Effector memory CD4-positive, alpha-beta T cell (primary cell): ENCODE measurements at places on chromosomes 11 and 22.
A peak's percentile ranks its signal among the peaks of the same experiment; 100 is the strongest.

- no peaks in the 10 kb centered on the region for H3K4me1 ChIP-seq
- no peak overlapping the region for H3K4me3 ChIP-seq
- H3K36me3 ChIP-seq = no peaks in the 10 kb centered on the region
- no peak overlapping the region for H3K27ac ChIP-seq
These were observed 8.7 kb downstream of the SBF2 start for GRCh38 chr11:10285148-10285802.

DNA sequence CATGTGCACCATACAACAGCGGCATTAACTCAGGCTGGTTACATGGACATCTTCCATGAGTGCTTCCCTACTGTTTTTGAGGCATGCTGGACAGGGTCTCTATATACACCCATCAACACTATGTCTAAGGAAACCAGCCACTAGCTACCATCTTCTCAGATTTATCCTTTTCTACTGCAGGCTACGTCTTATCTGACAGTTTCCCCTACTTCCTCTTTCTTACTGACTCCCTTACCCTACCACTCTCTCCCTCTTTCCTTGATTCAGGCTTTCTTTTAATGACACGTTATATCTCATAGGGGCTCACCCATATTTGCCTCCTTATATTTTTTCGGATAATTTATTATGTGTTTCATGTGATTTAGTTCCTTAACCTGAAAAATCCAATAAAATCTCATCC is 41.8 kb downstream of the DDI1 start:
- H3K4me1 ChIP-seq = no peaks in the 10 kb centered on the region
- H3K4me3 ChIP-seq = no peak overlapping the region
- no peak for DNase-seq
- H3K27me3 ChIP-seq = no peaks in the 10 kb centered on the region
- H3K36me3 ChIP-seq = no peaks in the 10 kb centered on the region

DNA sequence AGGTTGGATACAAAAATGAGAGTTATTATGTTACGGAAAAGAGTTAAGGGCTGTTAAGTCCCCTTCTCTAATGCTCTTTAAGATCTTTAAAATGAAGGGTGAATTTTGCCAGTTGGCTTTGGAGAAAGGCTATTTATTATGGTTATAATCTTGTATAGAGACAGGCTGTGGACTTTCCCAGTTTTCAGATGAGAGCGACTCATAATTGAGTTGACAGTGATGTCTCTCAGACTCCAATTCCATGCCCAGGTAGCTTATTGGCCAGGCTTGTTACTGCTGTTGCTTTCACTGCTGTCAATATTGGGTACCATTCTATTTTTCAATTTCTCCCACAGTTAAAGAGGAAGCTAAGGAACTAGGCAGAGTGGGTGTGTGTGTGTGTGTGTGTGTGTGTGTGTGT is 13.1 kb downstream of the ENDOD1 start:
- H3K4me3 ChIP-seq = no peak overlapping the region
- H3K27ac ChIP-seq = no peak overlapping the region
- no peaks in the 10 kb centered on the region for H3K36me3 ChIP-seq
- H3K4me1 ChIP-seq = no peaks in the 10 kb centered on the region
- H3K27me3 ChIP-seq = no peaks in the 10 kb centered on the region

DNA sequence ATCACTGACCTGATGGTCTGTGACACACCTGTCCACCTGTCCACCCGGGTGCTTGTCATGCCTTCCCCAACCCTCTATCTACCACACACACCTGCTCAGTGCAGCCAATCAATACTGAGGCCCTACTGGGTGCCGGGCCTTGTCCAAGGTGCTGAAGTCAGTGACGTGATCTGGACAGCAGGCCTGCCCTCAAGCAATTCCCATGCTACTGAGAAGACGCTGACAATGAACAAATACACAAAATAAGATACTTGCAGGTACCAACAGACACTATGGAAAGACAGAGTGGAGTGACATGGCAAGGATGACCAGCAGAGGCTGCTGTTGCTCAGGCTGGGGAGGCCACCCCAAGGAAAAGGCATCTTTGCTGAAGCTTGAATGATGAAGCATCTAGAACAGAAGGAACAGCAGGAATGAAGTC is 21.2 kb downstream of the PLAAT3 start:
- H3K4me1 ChIP-seq = no peaks in the 10 kb centered on the region
- no peak overlapping the region for H3K27ac ChIP-seq
- H3K36me3 ChIP-seq = no peaks in the 10 kb centered on the region
- H3K27me3 ChIP-seq = no peaks in the 10 kb centered on the region
- no peak for DNase-seq

DNA sequence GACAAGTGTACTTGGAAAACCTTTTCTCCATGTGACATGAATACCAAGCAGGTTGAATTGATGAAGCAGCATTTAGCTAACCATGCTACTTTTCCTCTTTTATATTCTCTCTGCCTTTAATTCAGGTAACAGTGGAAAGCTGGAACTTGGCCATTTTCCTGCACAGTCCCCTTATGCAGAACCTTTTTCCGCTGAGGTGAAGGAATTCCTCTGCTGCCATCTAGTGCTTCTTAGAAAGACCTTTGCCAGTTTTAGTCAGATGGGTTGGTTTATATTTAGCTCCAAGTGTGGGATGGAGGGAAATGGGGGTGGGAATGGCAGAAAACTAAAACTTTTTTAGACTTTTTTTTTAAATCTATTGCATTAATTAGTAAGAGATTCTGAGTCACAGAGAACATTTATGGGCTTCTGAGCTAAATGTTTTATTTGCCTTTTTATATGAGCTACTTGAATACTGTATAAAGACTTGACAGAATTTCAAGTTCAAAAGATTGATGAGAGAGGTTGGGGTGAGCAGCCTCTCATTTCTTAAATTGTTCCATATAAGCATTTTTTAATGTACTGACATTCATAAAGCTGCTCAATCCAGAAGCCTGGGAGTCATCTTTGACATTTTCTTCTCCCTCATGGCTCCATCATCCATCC is 153.9 kb upstream of the ZC3H12C start:
- no peak for DNase-seq
- no peak overlapping the region for H3K4me3 ChIP-seq
- no peaks in the 10 kb centered on the region for H3K4me1 ChIP-seq
- H3K36me3 ChIP-seq = no peaks in the 10 kb centered on the region

DNA sequence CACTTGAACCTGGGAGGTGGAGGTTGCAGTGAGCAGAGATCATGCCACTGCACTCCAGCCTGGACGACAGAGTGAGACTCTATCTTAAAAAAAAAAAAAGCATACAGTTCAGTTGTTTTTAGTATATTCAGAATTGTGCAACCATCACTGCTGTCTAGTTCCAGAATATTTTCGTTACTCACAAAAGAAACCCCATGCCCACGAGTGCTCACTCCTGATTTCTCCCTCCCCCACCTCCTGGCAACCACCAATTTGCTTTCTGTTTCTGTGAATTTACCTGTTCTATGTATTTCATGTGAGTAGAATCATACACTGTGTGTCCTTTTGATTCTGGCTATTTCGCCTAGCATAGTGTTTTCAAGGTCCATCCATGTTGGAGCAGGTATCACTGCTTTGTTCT is 24.8 kb downstream of the PTPRJ start:
- H3K27me3 ChIP-seq = no peaks in the 10 kb centered on the region
- H3K36me3 ChIP-seq = no peaks in the 10 kb centered on the region
- H3K4me1 ChIP-seq = peaks cover 76% of the 10 kb centered on the region
- peak overlapping the region; percentile 41 for H3K4me3 ChIP-seq
- peak overlapping the region; percentile 67 for H3K27ac ChIP-seq

DNA sequence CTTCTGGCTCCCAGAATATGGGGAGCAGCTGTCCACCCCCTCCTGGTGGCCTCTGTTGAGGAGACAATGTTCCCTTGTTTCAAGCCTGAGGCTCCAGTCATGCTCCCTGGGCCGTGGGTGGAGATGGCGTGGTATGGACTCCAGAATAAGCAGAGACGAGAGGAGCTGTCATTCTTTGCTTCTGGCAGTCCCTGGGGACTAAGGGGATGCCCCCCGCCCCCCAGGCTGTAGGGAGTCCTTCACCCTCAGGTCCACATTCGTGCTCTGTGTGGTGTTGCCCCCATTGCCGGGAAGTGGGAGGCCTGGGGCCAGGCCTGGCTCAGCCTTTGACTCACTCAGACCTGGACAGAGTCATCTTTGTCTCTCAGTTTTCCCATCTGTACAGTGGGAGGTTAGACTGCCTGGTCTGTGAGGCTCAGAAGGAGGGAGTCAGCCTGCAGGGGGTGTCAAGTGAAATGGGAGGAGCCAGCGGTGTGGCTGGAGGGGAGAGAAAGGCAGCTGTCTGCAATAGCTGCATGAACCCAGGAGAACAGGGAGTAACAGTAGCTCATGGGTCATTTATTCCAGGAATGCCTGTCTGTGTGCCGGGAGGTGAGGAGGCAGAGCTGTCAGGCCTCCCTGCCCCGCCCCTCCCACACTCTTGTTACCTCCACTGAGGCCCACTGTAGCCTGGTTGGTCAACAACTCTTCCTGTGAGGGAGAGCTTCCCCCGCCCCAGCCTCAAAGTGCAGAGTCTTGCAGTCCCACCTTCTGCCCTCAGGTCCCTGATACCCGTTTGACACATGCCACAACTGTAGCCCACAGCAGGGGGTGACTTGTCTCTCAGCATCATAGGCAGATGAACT is 6.3 kb downstream of the ARHGEF17 start:
- H3K4me3 ChIP-seq = no peak overlapping the region
- no peak overlapping the region for H3K27ac ChIP-seq
- no peaks in the 10 kb centered on the region for H3K36me3 ChIP-seq
- peaks cover 2% of the 10 kb centered on the region for H3K27me3 ChIP-seq
- no peak for DNase-seq

GRCh38 chr22:45770506-45770905 is 98.9 kb downstream of the ATXN10 start:
- H3K4me3 ChIP-seq = no peak overlapping the region
- H3K27ac ChIP-seq = no peak overlapping the region
- no peak for DNase-seq
- no peaks in the 10 kb centered on the region for H3K36me3 ChIP-seq

DNA sequence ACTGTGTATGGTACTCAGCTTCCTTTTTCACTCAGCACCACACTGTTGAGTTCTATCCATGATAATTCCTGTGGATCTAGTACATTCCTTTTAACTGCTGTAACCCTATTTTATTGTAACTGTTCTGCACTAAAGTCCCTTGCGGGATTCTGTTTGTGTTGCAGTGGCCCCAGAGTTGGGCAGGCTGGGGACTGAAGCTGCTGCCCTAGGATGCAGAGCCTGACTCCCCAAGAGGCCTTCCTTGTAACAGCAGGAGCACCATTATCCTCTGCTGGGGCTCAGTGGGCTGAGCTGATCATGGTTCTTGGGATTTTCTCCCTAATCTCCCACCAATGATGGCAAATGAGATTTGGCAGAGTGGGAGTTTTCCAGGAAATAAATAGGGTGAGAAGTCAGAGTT is 77.7 kb downstream of the CABIN1 start:
- no peaks in the 10 kb centered on the region for H3K4me1 ChIP-seq
- H3K4me3 ChIP-seq = no peak overlapping the region
- DNase-seq = no peak
- H3K27me3 ChIP-seq = no peaks in the 10 kb centered on the region
- H3K27ac ChIP-seq = no peak overlapping the region
- H3K36me3 ChIP-seq = peaks cover 86% of the 10 kb centered on the region

DNA sequence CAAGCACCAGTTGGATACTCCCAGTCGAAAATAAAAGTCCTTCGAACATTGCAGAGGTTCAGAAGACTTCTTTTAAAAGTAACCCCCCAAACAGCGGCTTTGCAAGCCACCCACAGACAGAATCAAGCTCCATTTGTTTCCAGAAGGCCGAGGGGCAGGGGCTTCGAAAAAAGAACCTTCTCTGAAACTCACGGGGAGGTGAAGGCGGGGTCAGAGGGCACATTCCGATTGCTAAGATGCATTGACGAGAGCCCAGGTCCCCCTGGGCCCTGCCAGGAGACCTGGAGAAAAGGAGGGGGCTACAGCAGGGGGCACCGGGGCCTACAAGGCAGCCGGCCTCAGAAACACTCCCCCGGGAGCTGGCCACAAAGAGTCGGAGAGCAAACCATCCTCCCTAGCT is 306.8 kb downstream of the MN1 start:
- H3K27ac ChIP-seq = no peak overlapping the region
- H3K4me3 ChIP-seq = no peak overlapping the region
- DNase-seq = no peak
- no peaks in the 10 kb centered on the region for H3K27me3 ChIP-seq
- H3K36me3 ChIP-seq = no peaks in the 10 kb centered on the region

DNA sequence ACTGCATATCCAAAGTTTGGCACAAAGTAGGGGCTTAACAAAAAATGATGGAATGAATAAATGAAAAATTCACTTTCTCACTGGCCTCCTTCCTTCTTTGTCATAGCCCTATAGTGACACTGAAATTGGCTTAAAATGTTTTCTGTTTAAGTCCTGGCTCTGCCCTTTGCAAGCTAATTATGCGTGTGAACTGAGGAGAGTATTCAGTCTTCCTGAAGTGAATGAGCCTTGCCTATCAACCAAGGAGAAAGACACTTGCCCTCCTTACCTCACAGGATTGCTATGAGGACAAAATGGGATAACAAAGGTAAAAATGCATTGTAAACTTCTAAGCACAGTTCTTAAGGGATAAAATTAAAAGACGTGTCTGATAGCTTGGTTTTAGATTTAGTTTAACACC is 729.8 kb upstream of the ANO3 start:
- no peaks in the 10 kb centered on the region for H3K4me1 ChIP-seq
- no peak overlapping the region for H3K27ac ChIP-seq
- DNase-seq = no peak
- no peaks in the 10 kb centered on the region for H3K36me3 ChIP-seq

GRCh38 chr11:90849312-90849711 is 626.5 kb upstream of the CHORDC1 start:
- no peak overlapping the region for H3K27ac ChIP-seq
- H3K4me1 ChIP-seq = no peaks in the 10 kb centered on the region
- DNase-seq = no peak
- H3K36me3 ChIP-seq = no peaks in the 10 kb centered on the region
- no peaks in the 10 kb centered on the region for H3K27me3 ChIP-seq
- no peak overlapping the region for H3K4me3 ChIP-seq

DNA sequence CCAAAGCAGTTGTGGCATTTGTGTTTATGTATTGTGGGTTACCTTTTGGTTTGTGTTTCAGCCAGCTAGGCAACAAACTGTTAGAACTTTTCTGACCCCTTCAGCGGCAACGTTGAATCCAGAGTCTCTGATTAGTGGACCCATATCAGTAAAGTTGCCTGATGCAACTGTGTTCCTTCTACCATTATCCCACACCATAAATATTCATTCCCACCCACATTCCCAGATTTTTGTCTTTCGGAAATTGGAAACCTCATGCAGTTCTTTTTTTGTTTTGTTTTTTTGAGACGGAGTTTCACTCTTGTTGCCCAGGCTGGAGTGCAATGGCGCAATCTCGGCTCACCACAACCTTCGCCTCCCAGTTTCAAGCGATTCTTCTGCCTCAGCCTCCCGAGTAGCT is 30.7 kb upstream of the RBX1 start:
- no peaks in the 10 kb centered on the region for H3K4me1 ChIP-seq
- H3K27ac ChIP-seq = no peak overlapping the region
- no peaks in the 10 kb centered on the region for H3K27me3 ChIP-seq
- peaks cover 14% of the 10 kb centered on the region for H3K36me3 ChIP-seq
- DNase-seq = no peak

DNA sequence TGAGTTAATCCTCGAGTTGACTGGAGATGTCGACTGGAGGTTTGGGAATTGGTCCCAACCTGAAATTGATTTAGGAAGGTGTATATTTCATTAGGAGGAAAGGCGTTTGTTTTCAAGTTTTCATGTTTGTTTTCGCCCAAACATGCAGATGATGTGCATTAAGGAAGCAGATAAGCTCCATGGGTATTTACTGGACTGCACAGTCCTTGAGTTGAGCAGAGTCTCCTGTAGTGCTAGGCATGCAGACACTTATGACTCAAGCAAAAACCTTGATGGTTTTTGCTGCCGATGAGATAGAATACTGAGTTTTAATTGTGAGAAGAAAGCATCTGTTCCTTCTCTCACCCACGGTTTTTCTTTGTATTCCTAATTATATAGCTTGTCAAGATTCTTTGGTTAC is 27.9 kb downstream of the CABIN1 start:
- no peak for DNase-seq
- peaks cover 65% of the 10 kb centered on the region for H3K36me3 ChIP-seq
- no peak overlapping the region for H3K27ac ChIP-seq
- H3K4me3 ChIP-seq = no peak overlapping the region
- no peaks in the 10 kb centered on the region for H3K27me3 ChIP-seq
